ENCODE measurements at places on chromosomes 7 and 10.

DNA sequence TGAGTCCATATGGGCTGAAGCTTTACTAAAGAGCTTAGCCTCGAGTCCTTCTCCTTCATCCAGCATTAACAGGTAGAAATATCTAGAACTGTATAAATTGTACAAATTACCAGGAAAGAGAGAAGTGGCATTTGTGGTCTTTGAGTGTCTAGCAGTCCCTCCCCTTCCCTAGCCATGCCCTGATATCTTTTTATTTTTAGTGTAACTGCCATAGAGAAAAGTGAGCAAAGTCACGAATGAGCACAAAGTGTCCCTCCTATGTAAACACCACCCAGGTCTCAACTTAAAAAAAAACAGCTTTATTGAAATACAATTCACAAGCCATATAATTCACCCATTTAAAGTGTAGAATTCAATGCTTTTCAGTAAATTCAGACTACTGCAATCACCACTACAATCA lies 339.0 kb upstream of the ZMIZ1 start:
- DNase-seq = no peak

GRCh38 chr7:6423942-6424701 lies 23.6 kb downstream of the DAGLB start:
- DNase-seq = no peak

DNA sequence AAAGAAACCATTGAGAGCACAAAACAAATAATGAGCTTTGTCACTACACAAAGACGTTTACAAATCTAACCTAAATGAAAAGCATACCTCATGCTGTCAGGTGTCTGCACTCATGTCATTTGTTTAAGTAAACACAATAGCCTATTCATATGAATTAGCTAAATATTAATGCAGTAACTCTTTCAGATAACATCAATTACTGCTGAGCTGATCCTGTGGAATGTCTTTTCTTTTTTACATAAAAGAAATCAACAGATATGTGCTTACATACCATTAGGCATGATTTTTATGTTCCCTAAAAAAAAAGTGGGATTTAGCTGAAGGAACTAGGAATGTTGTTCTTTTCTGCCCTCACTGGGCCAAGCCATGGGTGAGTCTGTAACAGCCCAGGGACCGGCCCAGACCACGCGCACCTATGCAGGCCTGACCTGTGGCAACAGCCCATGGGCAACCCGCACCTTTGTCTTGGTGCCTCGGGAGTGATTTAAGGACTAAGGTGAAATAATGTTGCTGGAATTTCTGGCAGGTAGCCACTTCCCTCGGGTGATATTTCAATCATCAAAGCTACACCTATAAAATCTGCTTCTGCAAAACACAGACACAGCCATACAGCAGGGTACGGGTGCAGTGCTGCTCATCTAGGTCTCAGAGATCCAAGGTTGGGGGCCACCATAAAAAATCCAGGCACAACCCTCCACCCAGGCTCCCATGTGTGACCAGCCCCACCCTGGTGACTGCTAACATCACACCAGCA lies 44.6 kb downstream of the FGFR2 start:
- DNase-seq = no peak

DNA sequence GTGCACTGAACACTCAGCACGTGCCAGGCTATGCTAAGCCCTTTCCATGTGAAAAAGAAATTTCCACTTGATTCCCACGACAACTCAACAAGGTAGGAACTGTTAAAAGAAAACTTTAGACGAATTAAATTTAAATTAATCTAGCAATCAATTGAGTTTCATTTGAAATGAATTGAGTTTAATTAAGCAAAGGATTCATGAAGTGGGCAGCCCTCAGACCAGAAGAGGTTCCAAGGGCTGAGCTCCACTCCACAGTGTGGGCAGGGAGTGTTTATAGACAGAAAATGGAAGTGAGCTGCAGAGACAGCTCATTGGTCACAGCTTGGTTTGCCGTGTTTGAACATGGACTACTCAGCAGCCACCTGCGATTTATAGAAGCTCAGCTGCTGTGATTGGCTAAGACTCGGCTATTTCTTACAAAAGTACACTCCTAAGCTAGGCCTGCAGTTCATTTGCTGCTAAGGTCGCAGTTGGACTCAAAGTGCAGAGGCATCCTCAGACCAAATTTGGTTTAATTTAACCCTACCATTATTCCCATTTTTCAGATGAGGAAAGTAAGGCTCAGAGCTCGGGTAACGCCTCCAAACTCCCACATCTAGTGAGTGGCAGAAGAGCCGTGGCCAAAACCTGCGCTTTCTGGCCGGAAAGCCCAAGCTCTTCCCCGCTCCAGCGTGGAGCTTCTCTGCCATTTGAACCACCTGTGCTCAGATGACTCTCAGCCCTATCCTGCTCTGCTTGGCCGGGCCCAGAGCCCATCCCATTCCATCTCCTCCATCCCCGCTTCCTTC lies 24.9 kb downstream of the CALML3 start:
- no peak for DNase-seq

GRCh38 chr10:114714281-114714741 lies 56.2 kb upstream of the ABLIM1 start:
- no peak for DNase-seq

DNA sequence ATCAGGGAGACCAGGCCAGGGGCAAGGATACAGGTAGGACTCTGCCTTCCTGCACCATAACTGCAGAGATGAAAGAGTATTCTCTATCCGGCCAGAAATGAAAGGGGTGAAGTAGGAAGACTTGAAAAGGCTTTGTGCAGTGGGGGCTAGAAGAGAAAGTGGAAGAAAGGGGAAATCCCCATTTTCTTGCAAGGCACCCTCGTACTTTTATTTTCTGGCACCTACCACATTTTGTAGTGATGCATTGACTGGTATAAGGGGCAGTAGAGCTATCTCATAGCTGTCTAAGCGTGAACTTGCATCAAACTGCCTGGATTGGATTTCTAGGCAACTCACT lies 752 bp upstream of the CAMK2G start:
- peak; percentile 22 for DNase-seq

DNA sequence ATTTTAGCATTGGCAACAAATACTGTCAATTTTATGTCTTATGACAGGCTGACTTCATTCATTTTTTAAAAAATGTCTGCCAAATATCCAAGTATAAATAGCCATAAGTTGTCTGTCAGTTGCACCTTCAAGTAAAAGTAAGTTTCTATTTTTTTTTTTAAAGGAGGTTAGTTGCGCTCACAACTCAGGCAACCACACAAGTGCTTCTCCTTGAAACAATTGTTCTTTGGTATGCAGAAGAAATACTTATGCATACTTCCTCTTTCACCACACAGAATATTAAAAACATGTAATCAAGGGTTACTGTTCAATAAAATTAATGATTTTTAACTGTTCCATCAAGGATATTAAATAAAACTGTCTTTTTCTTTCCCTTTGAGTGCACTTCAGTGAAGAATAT lies 97.9 kb downstream of the RTKN2 start:
- DNase-seq = no peak

GRCh38 chr7:36299823-36300341 lies 89.8 kb upstream of the ANLN start:
- no peak for DNase-seq

DNA sequence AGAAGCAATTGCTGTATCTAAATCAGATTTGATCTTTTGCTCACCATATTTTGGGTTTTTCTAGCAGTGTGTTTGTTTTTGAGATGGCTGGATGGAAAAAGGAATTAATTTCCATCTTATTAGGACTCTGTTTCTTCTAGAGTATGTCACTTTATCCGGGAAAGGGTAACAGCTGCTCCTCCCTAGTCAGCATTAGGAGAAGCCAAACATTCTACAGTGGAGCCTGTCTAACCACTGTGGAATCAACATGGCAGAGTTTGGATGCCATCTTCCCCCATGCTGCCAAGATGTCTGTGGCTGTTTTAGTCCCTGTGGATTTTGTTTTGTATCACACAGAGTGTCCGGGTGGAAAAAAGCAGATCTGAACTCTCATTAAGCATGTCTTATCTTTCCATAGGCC lies 16.0 kb upstream of the LMOD2 start:
- DNase-seq = no peak

DNA sequence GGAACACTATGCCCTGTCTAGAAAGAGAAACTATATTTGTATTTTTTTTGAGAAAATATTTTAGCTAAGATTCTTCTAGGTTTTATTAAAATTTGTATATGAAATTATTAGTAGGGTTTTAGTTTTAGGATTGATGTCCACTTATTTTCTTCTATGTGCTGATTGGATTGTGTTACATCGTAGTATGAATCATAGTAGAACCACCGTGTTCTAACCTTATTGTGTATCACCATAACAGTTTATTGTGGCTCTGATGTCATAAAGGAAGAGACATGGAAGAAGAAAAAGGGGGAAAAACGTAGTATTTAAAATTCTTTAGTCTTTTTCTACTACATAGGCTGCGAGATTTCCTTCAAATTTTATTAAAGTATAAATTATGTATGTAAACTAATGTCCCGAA lies 1.9 kb downstream of the AGBL3 start:
- no peak for DNase-seq

DNA sequence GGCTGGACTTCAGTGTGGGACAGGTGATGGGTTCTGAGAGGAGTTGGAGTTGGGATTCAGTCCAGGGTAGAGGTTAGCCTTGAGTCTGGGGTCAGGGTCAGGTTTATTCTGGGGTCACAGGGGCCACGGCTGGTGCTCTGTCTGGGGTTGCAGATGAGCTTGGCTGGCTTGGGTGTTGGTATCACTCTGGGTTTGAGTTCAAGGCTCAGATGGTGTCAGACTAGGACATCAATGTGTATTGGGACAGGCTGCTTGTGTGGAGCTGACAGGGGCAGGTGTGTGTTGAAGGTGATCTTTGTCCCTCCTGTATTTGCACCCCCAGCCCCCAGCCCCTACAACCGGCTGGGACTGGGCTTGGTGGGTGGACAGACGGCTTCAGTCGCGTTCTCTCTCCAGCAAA lies 26.8 kb downstream of the TMEM270 start:
- DNase-seq = no peak

DNA sequence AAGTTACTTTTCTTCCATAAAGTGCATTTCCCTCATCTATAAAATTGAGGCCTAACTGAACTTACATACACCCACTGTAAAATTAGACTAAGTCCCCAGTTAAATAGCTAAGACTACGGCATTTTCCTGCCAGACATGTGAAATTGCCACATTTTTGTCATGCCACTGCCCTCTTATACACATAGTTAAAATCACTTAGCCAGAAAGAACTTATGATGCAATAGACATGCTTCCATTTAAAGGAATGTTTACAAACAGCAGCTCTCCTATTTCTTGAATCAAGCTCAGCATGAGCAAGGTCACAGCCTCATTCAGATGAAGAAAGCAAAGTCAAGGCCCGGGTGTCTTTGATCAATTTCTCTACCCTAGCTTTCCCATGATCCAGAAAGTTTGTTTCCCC lies 175.7 kb downstream of the LRRN3 start:
- no peak for DNase-seq

GRCh38 chr7:148590471-148590870 lies at the start of gene C7orf33:
Gene C7orf33, plus strand, starts transcription at chr7:148590766. Its CDS starts 160 bp downstream, at chr7:148590926.
- DNase-seq = no peak

- DNase-seq = no peak
Observed at GRCh38 chr10:88809621-88810020, 7.1 kb downstream of the LIPM start.

- no peak for DNase-seq
Observed at GRCh38 chr7:41508755-41509154, 194.1 kb downstream of the INHBA start.
